ENCODE measurements at places on chromosomes 5 and 9.

GRCh38 chr5:63211448-63212132 is 633.0 kb downstream of the LRRC70 start:
- DNase-seq, result no peak

- no peak for DNase-seq
Observed at GRCh38 chr5:2430606-2431005, 320.9 kb downstream of the IRX2 start.

DNA sequence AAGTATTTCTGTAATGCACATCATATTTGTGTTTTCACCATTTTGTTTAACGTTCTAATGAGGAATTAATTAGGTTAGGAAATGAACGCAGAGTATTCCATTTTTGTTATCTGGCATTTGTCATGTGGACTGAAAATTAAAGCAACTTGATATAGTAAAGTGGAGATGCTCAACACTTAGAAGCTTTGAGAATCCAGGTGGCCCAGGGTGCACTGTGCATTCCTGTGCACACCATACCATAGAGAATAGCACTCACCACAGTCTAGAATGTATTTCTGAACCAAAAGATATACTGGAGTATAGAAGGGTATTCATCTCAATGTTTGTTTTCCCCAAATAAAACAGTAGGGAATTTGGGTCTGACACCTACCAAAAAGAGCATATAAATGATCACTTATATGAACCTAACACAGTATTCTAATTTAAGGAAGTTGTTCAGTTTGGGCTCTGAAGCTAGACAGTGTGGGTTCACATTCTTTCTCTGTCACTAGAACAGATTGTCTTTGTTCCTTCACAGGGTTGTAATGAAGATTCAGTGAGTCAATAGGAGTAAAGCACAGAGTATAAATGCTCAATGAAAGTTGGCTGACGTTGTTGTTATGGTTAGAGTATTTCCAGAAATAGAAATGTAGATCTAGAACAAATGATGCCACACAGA is 125.6 kb upstream of the DMRT1 start:
- no peak for DNase-seq

DNA sequence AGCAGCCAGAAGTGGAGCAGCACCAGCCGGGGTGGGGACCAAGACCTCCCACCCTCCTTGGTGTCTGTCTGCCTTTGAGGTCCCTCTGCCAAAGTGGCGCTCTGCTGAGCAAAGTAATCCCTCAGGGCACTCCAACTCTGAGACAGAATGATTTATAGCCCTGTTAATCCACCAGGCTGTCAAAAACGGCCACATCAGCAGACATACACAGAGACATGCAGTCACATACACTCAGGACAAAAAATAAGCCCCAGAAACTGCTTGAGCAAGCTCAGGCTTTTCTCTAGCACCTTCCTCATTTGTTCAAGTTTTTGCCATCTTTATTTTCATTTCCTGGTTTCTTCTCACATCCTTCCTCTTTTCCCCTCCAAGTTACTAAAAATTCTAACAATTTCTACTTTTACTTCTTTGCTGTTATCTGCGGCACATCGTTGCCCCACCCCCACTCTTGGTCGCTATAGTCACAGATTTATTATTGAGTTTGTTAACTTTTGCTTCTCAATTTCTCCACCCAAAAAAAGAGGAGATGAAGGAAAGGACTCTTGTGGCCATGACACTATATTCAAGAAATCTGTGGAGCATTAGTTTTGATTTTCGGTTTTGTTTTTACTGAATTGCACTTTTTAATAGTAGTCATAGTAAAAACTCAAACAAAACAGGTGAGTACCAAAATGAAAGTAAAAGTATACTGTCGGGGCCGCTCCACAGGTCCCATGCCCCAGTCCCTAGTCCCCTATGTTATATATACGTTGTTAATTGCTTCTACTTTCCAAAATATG is 17.4 kb upstream of the ADRB2 start:
- peak; percentile 94 for DNase-seq

DNA sequence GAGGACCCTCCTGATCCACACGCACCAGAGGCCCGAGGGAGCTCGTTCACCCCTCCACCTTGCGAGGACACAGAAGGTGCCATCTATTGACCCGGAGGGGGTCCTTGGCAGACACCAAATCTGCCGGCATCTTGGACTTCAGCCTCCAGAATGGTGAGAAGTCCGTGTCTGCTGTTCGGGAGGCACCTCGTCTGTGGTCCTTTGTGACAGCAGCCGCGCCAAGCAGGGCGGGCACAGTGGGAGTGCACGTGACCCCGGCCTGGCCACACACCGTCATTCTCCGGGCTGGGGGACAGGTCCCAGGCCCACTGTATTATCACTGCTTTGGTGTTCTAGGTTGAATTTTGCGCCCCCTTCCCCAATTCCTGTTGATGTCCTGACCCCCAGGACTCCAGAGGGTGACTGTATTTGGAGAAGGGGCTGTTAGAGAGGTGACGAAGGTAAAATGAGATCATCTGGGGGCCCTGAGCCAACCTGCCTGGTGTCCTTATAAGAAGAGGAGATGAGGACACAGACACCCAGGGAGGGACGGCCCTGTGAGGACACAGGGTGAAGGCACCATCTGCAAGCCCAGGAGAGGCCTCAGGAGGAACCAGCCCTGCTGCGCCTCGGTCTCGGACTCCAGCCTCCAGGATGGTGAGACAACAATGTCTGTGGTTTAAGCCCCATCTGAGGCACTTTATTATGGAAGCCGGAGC is 15.7 kb downstream of the LPCAT1 start:
- no peak for DNase-seq

DNA sequence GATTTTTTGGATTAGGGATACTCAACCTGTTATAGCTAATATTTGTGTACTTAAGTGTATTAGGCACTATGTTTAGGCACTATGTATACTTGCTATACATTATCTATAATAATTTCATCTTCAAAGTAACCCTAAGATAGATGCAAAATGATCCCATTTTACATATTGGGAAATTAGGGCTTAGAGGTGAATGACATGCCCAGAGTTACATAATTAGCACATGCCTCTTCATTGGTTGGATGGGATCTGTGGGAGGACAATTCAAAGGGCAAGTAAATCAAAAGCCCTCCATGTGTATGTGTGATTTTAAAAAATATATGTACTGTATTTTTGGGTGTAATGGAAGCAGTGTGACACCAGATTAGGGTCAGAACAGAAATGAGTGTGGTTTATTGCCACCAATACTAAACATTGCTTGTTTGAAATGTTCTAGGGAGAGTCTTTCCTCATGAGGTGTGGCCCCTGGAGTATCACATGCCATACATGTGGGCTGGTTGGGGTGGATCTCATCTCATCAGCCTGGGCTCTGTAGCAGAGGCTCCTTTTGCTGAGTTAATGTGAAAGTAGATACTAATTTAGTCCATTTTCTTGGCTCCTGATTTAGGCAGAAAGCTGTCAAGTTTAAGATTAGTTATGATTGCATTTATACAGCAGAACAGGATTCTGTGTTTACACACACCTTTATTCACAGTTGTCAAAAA is 5.5 kb downstream of the C9orf85 start:
- DNase-seq, result peak; percentile 46

GRCh38 chr9:124475868-124476690 is 25.8 kb downstream of the ADGRD2 start:
- DNase-seq, result no peak

DNA sequence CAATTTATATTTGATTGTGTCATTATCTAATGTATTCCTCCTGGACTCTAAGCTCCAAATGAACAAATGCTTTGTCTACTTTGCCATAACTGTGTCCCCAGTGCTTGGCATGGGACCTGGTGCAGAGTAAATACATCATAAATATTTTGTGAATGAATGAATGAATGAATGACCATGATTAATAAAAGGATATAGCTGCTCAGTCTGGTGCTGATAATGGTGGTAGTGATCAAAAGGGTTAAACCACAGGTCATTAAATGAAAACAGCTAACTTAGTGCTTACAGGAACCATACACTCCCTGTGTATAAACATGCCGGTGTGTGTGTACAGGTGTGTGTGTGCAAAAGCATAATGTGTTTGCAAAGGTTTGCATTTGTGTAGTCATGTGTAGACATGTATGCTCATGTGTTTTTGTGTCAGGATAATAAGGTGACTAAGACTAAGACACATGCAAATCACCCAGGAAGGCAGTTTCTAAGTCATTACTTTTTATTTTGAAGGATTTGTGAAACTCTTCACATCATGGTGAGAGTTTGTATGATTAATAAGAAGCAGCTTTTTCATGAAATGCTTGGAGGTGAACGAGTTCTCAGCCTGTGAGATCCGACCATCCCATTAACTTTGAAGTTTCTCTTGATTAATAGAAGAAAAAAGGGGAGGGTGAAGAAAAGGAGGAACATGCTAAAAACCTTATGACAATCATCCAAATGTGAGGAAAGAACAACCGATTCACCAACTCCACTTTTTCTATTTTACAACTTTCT is 24.6 kb downstream of the SPARC start:
- DNase-seq, result no peak

- DNase-seq, result no peak
Observed at GRCh38 chr5:142246258-142246657, 78.6 kb downstream of the SPRY4 start.

- DNase-seq, result no peak
Observed at GRCh38 chr9:121763561-121764370, 112.3 kb downstream of the DAB2IP start.

DNA sequence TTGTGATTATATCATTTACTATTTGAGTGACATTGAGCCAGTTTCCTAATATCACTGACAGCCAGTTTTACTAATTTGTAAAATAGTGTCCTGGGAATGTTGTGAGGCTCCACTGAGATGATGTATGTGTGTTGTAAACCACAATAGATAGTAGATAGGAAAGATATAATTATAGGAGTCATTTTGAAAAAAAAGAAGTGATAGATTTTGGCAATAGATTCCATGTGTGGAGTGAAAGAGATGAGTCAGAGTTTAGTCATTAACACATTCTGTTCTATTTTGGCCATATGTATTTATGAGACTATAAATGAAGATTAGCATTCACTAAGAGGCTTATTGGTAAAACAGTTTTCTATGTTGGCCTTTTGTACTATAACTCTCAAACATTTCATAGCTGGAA is 388.2 kb downstream of the FAM170A start:
- no peak for DNase-seq

- no peak for DNase-seq
Observed at GRCh38 chr9:136775191-136775590, 10.9 kb upstream of the LCN15 start.

DNA sequence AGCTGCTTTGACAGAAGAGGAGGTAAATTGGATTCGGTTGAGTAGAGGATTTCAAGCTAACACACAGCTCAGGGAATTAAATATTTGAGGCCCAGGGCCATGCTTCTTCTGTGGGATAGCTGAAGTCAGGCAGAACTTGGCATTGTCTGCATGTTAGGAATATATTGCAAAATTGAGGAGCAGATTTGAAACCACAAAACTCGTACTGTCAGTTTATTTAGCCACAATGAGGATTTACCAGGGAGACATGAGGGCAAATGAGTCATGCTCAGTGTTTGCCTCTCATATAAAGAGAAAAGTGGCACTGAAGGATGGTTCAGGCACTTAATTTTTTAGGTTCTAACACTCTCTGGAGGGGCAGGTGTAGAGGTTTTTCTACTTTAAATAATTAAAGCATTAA is 83.0 kb upstream of the PRLR start:
- peak; percentile 52 for DNase-seq

DNA sequence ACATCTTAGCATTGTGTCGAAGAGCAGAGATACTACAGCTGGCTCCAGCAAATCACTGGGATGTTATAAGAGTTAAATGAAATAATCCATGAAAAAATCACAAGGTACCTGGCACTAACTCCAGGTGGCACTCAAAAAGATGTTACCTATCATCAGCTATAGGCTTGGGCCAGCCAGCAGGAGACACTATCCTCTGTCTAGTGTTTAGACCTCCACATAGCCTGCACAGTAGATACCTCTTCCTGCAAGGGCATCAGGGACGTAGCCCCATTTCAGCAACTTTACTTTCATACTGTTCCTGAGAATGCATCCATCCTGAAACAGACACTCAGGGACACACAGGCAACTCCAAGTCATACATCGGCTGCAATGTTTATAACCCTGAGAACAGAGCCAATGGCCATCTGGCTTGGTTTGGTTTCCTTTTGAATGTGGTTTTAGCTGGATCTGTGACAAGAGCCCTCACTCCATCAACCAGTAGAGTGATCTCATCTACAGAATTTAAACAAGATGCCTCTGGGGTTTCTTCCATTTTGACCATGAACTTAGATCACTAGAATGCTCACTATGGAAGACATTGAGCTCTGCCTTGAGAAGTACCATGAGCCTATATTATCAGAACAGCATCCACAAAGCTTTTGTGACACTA is 69.9 kb downstream of the TLE1 start:
- DNase-seq, result no peak

- no peak for DNase-seq
Observed at GRCh38 chr5:82649943-82650342, 371.8 kb upstream of the RPS23 start.

DNA sequence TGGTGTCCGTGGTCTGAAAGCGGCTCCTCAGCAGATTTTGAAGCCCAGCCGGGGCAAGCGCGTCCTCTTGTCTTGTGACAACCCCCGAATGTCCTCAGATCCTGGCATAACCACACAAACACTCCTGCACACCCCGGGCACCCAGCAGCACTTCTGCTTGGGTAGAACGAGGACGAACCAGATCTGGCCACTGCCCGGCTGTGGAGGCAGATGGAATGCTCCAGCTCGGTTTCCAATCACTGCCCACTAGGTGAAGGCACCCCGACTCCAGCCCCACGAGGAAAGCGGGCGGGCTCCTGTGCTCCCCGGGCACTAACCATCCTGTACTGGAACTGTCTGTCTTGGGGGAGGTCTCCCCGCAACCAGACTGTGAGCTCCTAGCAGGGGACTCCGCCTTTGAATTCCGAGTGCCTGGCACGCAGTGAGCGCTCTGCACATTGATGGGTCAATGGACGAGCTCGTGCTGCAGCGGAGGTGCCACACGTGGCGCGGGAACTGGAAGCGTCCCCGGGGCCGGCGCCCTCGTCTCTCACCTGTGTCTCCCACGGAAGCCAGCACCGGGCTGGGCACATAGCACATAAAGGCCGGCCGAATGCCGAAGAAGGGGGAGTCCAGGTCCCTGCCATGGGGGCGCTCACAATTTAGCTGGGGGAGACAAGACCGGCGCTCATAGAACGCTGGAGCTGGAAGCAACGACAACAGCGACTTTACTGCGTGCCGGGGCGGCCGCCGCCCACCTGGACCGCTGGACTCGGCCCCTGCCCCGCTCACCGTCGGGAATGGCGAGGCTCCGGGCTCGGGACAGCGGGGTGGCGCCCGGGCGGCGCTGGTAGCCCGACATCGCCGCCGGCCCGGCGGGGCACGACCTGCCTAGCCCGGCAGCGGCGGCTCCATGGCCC is 608 bp downstream of the ENTR1 start:
- DNase-seq, result peak; percentile 82

GRCh38 chr5:78640662-78641474 is 7.7 kb downstream of the LHFPL2 start:
- no peak for DNase-seq
